ENCODE measurements at places on chromosomes 11 and 22. TPM values are rescaled to one million over a fixed set of nuclear protein-coding genes. Genes with fewer than 3 reads are reported as not detected.

Gene RBM4
- 66.3 TPM for total RNA-seq

Gene PDE2A
- 4.1 TPM for total RNA-seq

Gene OR8B3
- total RNA-seq, result not detected

DNA sequence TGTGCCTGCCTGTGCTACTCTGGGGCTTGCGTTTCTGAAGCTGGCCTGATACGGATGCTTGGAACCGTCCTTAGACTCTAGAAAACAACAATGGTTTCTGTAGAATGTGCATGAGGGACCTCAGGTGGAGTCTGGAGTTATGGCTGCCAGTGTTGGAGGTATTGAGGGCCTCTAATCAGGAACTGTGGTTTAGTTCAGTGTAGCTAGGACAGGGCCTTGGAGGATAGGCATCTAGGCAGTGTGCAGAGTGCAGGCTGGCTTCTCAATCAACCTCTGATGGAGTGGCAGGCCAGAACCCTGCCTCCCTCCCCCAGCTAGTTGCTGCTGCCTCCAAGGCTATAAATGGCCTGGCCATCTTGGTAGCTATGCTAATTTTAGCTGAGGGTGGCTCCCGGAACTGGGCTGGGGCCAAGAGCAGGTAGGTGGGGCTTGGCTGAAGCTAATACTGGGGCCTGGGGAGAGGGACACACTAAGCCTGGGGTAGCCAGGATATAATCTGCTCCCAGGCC lies 4.0 kb downstream of the STIM1 start:
- DNase-seq, result peak; percentile 45

- no peak for DNase-seq
Measured at GRCh38 chr11:94117197-94117574, 11.5 kb upstream of the PANX1 start.

GRCh38 chr11:119023741-119024140 lies 5.2 kb downstream of the TRAPPC4 start:
- DNase-seq, result no peak

GRCh38 chr11:106875013-106875412 lies 143.3 kb downstream of the GUCY1A2 start:
- no peak for DNase-seq
